AG10803 (cell line): ENCODE measurements at places on chromosomes 1 and 21.
A peak's percentile ranks its signal among the peaks of the same experiment; 100 is the strongest.

GRCh38 chr1:24379733-24380315 is 33.8 kb downstream of the STPG1 start:
- peak; percentile 24 for DNase-seq

GRCh38 chr21:35529171-35529863 is 480.2 kb upstream of the RUNX1 start:
- no peak for DNase-seq

DNA sequence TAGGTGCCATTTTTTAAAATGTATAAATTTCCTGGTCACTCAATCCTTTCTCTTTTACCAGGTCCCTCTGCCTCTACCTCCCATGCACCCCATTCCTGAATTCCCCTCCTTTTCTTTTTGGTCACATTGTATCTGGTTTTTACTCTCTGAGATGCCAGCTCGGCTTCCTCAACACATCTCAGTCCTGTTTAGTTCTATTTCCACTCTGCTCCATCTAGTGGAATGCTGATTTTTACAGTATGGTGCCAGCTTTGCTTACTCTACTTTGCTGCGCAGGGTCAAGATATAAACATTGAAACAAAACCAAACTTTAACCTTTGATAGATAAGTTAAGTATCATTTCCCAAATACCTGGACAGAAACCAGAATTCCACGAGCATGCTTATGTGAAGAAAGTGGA is 96.0 kb downstream of the ESRRG start:
- no peak for DNase-seq

DNA sequence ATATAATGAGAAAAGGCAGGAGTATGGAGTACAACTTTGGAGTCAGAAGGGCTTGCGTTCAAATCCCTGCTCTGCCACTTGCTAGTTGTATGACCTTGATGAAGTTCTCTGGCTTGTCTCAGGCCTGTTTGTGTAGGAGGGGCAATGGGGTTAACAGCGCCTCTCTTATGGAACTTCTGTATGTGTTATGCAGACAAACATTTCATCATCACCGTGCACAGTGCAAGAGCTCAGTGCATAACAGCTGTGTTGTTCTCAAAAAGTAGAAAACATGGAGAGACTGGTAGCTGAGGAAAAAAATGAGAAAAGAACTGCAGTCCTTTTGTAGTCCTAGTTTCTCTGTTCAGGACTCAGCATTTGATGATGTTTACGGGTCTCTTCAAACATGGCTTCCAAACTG is 10.4 kb upstream of the ZNF648 start:
- DNase-seq, result no peak

DNA sequence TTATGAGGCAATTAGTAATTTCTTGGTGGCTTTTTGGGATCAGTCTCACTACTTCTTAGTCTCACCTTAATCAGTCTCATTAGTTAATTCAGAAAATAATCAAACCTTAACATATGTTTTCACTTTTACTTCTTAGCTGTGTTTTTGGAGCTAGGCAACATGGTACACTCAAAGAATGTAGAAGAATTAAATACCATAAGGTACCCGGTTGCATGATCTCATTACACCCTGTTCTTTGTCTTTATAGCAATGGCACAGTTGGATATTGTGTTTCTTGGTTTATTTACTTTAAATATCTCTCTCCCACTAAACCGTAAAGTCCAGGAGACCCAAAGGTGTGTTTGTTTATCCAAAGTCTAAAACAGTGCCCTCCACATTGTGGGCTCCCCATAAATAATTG is 132.3 kb downstream of the TNFSF18 start:
- DNase-seq, result no peak

- no peak for DNase-seq
Measured at GRCh38 chr1:19337289-19337688, 25.2 kb downstream of the SLC66A1 start.

DNA sequence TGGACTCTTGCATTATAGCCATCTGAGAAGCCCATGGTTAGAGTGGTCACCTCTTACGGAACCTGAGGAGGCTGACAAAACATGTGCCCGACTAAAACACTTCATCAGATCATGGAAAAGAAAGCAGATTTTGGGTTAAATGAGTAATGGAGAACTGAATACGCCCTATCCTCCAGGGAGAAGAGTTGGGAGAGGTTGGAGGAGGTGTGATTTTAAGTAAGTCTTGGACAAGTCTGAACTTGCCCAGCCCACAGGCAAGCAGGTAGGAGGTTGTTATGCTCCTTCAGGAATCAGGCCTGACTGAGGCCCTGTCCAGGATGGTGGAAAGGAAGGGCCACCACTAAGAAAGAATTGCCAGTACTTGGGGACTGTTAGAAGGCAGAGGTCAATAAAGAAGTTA is 255.8 kb downstream of the TGFB2 start:
- no peak for DNase-seq

DNA sequence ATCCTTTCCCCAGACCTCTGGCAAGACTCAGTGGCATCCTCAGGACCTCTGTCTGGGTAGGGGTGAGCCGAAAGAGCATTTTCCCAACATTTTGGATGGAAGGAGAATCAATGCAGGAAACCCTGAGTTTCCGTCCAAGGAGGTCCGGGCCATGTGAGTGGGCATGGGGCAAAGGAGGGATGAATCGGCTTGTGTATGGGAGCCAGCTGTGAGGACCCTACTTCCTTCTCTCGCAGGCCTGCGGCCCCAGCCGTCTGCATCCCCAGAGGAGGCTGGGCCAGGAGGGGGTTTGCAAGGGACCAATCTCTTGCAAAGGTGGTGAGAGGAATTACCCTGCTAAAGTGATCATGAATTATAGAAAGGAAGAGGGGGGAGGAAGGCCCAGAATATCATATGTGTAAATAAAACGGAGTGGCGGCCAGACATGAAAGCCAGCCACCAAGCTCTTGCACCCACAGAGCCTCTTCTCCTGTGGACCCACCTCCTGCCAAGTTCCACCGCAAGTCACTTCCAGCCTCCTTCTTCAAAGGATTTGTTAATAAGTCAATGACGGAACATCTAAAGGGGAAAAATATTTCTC is 48.2 kb upstream of the POU3F1 start:
- no peak for DNase-seq

DNA sequence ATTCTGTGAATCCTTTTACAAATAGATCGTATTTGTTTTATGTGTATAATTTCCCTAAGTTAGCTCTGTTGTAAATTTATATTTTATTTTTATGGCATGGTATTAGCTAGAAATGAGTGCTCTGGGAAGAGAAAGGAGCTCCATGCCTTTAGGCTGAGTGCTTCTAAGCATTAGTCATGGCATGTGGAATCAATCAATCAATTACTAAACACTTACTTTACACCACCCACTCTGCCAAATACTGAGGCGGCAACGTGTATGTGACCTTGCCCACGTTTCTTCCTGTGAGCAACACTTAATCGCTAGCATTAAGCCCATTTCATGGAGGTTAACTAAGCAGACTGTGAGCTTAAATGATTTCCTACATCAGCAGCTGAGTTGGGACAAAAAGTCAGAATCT is 7.2 kb upstream of the BECN2 start:
- DNase-seq, result peak; percentile 91

DNA sequence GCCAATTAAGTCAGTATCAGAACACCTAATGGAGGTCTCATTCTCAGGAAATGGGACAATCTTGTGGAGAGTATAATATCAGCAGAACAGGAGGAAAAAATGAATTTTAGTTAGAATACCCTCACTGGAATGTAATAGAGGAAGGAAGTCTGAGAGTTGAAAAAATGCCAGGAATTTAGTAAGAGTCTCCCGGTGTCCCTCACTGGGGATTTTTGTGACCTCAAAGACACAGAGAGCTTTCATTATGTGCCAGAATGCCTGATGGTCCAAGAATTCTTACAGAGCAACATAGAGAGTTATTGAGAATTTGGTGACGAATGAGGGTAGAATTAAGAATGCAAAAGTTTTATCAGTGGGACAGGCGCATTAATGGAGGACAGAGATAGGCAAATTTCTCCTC is 443.5 kb upstream of the B3GALT2 start:
- no peak for DNase-seq
